Activated T-cell treated with anti-CD3 and anti-CD28 coated beads for 1 hour (primary cell): ENCODE measurements at places on chromosomes 3 and 15.

DNA sequence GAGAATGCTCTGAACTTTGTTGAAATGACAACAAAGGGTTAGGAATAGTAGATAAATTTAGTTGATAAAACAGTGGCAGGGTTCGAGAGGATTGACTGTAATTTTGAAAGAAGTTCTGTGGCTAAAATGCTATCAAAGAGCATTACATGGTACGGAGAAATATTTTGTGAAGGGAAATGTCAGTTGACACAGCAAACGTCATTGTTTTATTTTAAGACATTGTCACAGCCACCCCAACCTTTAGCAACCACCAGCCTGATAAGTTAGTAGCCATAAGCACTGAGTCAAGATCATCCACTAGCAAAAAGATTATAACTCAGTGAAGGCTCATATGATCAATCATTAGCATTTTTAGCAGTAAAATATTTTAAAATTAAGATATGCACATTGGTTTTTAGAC lies 8.7 kb upstream of the ST3GAL6 start:
- DNase-seq = no peak

DNA sequence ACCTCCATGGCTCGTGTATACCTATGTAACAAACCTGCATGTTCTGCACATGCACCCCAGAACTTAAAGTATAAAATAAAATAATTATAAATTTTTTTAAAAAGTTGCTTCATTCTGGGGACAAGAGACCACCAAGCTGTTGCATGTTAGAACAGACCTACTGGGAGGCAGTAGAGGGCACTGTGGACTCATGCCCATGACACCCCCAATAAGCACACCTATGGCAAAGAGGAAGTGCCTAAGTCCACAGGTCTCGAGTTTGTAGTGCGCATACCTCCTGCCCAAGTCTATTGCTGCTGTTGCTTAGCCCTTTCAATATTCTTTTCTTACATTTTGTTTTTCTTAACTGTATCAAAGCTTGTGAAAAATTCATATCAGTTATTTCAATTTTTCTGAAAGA lies 267.9 kb upstream of the THBS1 start:
- no peak for DNase-seq

DNA sequence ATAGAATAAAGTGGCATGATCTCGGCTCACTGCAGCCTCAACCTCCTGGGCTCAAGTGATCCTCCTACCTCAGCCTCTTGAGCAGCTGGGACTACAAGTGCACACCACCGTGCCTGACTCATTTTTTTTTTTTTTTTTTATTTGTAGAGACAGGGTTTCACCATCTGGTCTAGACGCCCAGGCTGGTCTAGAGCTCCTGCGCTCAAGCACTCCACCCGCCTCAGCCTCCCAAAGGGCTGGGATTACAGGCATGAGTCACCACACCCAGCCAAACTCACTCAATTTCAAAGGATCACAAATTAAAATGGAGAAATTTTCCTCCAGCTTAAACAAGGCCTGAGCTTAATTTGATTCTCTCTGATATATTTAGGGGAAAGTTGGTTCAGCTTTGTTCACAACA lies 27.3 kb upstream of the NMB start:
- DNase-seq = no peak

- DNase-seq = no peak
Observed at GRCh38 chr3:37660782-37661181, 200.9 kb upstream of the CTDSPL start.

- DNase-seq = no peak
Observed at GRCh38 chr3:98038876-98039275, 3.8 kb upstream of the GABRR3 start.

DNA sequence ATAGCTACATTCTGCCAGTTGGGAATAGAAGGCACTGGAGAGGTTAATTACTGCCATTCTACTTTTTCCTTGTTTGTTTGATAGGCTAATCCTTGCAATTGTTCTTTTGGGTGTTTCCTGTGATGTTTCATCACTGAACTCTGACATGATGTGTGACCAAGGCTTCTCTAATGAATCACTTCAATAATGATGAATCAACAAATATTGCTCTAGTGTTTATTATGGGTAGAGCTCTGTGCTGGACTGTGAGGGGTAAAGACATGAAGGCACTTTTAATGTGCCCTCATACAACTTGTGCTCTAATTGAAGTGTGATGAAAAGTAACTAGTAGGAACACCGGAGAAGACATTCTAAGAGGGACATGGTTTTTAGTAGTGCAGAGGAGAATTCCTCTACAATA lies 233.6 kb downstream of the WDR72 start:
- DNase-seq = no peak

- no peak for DNase-seq
Observed at GRCh38 chr3:131388490-131388799, 6.9 kb downstream of the NUDT16 start.

- DNase-seq = no peak
Observed at GRCh38 chr15:58527573-58528187, 95.9 kb downstream of the LIPC start.

- no peak for DNase-seq
Observed at GRCh38 chr3:48299746-48300712, 33.4 kb downstream of the SPINK8 start.

DNA sequence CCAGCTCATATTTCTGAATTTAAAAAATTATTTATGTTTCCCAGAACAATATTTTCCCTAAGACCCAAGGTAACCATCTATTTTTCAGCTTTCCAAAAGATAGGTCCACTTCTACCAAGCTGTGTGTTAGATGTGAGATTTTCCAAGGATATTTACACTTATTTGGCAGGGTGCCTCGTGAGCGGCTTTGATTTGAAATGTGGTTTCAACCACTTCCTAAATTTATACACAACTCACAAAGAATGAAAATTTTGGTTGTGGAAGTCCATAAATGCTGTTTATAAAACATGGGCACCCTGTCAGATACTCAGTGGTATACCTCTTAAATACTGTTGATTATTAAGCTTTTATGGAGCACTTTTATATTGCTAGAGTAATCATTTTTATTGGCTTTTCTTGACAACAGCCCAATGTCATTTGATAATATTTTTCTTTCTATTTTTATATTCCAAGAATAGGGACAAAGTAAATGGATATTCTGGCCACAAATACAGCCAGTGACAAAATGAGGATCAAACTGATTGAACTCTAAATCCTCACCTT lies 57.6 kb downstream of the GAP43 start:
- no peak for DNase-seq

DNA sequence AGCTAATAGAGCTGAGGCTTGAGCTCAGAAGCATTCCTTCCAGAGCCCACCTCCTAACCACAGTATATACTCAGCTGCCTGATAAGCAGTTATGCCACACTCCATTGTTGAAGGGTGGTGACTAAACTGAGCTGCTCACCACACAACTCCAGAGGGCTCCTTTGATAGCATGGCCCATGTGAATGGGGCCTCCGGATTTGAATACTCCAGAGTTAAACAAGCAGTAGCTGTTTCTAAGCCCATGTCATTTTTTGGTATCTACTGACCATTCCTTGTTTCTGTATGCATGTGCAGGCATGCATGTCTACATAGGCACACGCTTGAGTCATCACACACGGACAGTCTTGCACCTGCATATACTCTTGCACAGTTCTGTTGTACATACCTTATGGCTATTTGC lies 28.9 kb downstream of the IGSF10 start:
- DNase-seq = no peak

GRCh38 chr15:92683511-92683834 lies 27.9 kb upstream of the FAM174B start:
- no peak for DNase-seq

- DNase-seq = no peak
Observed at GRCh38 chr15:62649793-62650420, 392.6 kb upstream of the TPM1 start.

DNA sequence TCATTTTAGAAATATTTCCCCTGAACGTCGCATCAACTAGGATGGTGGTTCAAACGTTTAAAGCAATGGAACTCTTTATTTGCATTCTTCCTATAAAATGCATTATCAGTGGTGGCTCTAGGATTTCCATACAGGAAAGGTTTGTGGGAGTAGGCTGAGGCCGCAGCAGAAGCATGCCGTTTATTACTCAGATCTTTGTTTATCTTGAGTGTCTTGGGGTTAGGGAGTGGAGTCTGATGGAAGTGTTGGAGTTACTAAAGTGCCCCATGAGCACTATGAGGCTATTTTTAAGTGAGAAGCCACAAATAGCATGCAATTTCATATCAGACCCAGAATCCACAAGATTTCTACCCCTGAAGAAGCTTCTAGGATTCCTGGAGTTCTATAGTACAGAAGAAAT lies 26.2 kb downstream of the ATOSA start:
- DNase-seq = no peak

GRCh38 chr15:91311986-91312385 lies 211.9 kb downstream of the SV2B start:
- no peak for DNase-seq

DNA sequence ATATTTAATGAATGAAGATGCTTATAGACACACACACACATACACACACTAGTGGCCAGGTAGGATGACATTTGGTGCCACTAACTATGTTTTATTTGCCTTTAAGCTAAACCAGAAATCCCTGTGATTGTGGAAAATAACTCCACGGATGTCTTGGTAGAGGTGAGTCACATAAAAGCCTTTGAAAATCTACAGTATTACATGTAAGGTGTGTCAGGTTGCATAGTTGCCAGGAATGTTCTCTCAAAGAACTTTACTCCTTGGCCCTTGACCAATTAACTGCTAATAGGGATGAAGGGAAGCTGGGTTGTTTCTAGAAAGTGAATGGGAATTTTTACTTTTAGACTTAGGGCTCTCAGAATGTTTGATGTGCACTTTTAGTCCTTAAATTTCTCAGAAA lies 9.9 kb downstream of the ZBED2 start:
- DNase-seq = no peak

- no peak for DNase-seq
Observed at GRCh38 chr3:59288951-59289350, 239.1 kb upstream of the CFAP20DC start.

GRCh38 chr15:59205839-59206622 lies 612 bp upstream of the LDHAL6B start:
- DNase-seq = no peak

GRCh38 chr3:71372241-71372768 lies 211.2 kb downstream of the FOXP1 start:
- DNase-seq = no peak

DNA sequence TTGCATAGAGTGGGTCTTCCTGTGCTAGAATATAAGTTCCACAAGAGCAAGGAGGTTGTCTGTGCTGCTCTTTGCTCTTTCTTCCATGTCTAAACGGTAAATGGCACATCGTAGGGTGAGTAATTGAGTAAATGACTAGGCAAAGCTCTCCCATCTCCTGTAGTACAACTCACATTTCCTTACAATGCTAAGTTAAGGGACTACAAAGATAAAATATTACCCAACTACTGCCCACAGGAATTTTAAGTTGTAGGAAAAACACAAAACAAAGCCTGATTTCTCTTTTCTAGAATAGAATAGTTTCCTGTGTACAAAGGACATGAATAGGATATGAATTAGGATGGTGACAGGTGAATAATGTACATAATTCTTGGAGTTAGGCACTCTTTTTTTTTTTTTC lies 19.9 kb upstream of the LRIG1 start:
- DNase-seq = no peak

DNA sequence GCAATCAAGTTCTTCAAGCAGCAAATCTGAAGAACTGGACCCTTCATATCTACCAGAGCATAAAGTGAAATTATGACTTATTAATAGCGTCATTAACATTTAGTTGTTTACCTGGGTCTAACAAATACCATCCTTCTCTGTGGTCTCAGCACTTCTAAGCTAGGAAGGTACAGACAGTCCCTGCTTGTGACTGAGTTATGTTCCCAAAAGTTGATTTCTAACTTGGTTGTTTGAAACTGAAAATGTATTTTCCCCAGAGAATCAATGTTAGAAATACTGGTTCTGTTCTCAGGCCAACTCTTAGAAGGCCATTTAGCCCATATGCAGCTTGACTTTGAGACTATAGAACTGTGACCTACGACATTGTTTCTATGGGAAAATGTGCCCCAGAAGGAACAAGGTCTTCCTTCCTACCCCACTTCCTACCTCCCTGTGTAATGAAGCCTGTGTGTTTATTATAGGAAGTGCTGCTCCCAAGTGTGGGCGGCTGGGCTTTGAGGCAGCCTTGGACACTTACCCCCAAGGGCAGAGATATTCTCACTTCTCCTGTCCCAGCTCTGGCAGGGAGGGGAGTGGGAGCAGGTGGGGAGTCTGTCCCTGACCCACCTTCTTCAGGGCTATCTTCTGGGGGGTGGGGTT lies 12.2 kb upstream of the MAPK6 start:
- DNase-seq = no peak

GRCh38 chr15:71154607-71155200 lies 39.4 kb downstream of the THSD4 start:
- DNase-seq = no peak

GRCh38 chr15:32657198-32657883 lies 15.8 kb downstream of the SCG5 start:
- DNase-seq = no peak

- no peak for DNase-seq
Observed at GRCh38 chr3:50241713-50242380, 5.8 kb downstream of the GNAI2 start.

GRCh38 chr3:171508676-171509075 lies 48.5 kb upstream of the TNIK start:
- no peak for DNase-seq

GRCh38 chr3:129614927-129615363 lies 8.5 kb upstream of the PLXND1 start:
- DNase-seq = no peak

DNA sequence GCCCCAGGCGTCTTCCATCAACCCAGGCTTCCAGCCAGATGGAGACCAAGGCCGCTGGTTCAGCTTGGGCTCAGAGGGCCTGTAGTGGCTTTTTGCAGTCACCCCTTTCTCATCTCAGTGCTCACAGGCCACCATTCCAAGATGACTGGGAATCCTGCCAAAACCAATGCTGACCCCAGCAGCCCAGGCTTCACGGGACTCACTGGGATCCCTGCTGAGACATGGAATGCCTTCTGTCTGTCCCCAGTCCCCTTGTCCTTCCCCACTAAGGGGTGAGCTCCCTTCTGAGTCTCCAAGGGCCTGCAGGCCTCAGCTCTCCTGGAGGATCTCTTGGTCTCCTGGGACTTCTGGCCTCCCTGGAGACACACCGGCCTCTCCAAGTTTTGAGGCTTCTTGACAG lies 77.4 kb upstream of the SEC13 start:
- no peak for DNase-seq

GRCh38 chr3:11155341-11156025 lies 1.2 kb downstream of the HRH1 start:
- DNase-seq = no peak

DNA sequence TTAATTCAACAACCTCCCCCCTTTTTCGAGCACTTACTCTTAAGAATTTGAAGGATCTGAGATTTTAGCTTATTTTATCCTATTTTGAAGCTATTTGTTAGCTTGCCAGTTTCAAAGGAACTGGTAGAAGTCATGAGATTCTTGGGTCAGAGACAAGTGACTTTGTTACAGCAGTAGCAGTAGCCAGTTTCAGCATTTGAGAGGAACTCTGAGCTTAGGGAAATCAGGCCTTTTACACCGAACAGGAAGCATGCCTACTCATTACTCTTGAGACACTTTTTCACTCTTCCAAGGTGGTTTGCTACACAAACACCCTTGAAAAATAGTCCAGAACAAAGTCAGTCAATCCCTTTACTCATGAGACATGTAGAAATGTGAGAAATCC lies 24.5 kb upstream of the TM4SF1 start:
- no peak for DNase-seq

- no peak for DNase-seq
Observed at GRCh38 chr15:97884513-97885131, 75.9 kb upstream of the ARRDC4 start.

GRCh38 chr3:11212784-11213183 lies 58.5 kb downstream of the HRH1 start:
- DNase-seq = no peak
